ENCODE measurements at places on chromosomes 7 and 10. TPM values are rescaled to one million over a fixed set of nuclear protein-coding genes. Genes with fewer than 3 reads are reported as not detected.

- no peak for DNase-seq
Measured at GRCh38 chr10:98485959-98486358, 39.2 kb upstream of the HPS1 start.

Gene EBF3
- total RNA-seq, result 0.05 TPM

DNA sequence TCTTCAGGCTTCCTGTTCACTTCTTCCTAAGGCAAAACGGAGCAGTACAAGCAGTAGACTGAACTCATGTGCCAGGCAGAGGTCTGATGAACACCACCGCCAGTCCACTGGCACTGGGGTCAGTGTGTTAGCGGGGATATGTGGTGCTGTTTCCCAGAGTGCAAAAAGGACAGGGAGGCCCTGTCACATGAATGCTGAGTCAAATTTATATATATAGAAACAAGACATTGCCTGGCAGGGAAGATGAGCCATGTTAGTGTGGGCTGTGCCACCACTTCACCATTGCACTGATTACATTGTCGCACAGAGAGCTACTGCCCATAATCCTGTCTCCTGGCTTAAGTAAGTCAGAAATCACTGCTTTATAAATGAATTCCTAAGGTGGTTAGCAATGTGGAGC lies 122.2 kb upstream of the AMPH start:
- DNase-seq, result no peak

DNA sequence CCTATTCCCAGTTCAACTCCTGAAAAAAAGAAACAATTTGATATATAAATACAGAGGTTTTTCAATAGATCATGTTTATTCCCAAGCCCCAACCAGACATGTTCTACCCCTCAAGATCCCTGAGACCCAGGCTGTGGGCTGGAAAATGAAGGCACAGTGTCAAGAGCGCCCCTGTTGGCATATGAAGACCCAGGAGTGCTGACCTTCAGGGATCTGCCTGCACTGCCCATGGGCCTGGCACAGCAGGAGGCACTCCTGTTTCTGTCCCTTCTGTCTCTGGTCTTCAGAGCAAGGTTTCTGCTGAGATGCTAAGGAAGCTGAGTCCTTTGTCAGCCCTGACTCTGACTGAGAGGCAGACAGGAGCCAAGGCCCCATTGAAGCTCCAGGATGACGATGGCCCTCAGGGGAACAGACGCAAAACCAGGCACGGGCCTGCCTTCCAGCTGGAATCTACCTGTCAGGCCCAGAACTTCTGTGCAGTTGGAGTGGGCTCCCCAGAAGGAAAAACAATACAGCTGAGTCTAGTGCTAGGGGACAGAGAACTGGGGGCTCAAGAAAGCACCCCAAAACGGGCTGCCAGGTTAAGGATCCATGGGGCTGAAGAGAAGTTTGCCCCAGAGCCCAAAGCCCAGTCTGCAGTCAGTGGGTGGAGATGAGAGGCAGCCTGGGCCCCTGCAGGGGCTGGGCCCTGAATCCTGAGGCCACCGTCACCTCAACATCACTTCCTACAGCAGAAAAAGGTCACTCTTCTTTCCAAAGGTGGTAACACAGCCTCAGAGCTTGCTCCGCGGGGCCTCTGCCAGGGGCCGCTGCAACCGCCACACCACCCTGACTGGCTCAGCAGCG lies 6.7 kb upstream of the AIFM2 start:
- DNase-seq, result no peak

GRCh38 chr7:24912424-24912823 lies 67.6 kb downstream of the OSBPL3 start:
- DNase-seq, result no peak

Gene ASZ1
- not detected for total RNA-seq

GRCh38 chr7:1890289-1891235 lies 220.5 kb downstream of the ELFN1 start:
- no peak for DNase-seq

Gene EIF4H
- 407 TPM for total RNA-seq

Gene COL1A2
- total RNA-seq, result 237 TPM

Gene GPR22
- total RNA-seq, result not detected

GRCh38 chr10:122170802-122171201 lies 100.3 kb upstream of the BTBD16 start:
- no peak for DNase-seq

GRCh38 chr7:17099083-17099973 lies 199.1 kb upstream of the AHR start:
- peak; percentile 93 for DNase-seq

Gene HABP2
- total RNA-seq, result 28.8 TPM

GRCh38 chr10:114470956-114471905 lies 66.9 kb upstream of the AFAP1L2 start:
- DNase-seq, result peak; percentile 71

- no peak for DNase-seq
Measured at GRCh38 chr7:97865104-97865503, 7.1 kb downstream of the ASNS start.

Gene ZNF33A
- total RNA-seq, result 20.0 TPM

Gene ITGA8
- total RNA-seq, result 0.05 TPM

- DNase-seq, result no peak
Measured at GRCh38 chr7:33563651-33564050, 341.7 kb upstream of the BMPER start.

- DNase-seq, result no peak
Measured at GRCh38 chr10:22856444-22857074, 71.3 kb upstream of the ARMC3 start.

- no peak for DNase-seq
Measured at GRCh38 chr10:104332243-104333031, 5.8 kb downstream of the ITPRIP start.

DNA sequence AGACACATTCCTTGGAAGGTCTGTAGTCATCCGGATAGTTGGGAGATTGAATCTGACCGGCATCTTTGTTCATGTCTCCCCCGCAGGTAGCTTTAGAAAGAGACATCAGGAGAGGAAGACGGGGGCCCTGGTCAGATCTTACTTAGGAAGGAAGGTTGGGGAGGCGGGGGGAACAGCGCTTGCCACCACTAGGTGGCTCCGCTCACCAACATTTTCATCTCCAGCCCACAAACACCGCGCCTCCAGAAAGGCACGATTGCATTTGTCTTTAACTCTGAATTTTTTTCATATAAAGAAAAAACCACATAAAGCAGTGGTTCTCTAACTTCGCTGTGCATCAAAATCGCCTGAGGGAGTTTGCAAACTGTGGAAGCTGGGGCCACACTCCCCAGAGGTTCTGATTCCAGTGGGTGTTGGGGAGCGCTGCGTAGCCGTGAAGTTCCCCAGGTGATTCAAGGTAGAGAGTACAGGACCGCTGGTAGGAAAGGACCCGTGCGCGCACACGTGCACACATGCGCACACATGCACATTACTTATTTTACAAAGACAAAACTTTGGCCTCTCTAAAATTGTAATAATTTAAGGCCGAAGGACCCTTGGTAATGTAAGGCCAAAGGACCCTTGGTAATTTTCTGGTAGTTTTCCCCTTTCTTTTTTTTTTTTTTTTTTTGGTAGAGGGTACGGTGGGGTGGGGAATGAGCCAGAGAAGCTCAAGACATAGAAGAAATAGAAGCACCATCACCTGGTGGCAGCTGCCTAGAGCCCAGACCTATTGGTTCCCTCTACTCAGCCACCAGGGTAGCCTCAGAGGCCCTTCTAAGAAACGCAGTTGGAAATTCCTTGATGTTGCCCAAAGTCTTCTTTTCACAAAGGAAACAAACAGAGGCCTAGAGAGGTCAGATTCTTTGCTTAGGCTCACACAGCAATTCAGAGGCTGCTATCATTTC lies 37.4 kb upstream of the OPALIN start:
- DNase-seq, result peak; percentile 57

DNA sequence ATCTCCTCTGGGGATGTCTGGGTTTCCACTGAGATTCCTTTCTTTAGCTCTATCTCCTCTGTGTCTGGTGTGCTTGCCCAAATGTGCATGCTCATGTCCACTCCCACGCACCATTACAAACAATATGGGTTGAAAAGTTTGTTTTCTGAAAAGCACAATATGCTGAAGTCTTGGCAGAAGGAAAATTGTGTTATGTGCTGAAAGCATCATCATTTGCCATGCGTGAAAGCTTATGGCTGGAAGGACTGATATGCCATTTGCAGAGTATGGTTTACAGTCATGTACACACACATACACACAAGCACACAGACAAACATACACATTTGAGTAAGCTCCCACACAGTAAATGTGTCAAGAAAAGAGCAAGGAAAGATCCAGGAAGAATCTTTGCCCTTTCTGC lies 231.6 kb downstream of the SORCS3 start:
- DNase-seq, result no peak

GRCh38 chr7:125130173-125130572 lies 200.5 kb upstream of the POT1 start:
- DNase-seq, result no peak

DNA sequence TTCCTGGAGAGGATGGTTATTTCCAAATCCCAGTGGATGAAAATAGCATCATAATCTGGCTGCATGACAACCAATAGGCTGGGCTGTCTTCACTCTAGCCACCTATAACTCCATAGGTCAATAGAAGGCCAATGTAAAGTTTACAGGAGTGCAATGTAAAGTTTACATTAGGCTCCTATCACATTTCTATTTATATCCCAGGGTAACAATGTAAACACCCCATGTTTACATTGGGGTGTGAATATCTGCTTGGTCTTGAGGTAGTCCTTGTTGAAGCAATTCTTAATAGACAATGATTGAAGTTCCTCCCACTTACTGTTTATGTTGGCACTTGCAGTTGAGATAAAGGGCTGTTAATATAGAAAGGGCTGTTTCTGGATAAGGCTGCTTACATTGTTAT lies 21.5 kb downstream of the CH25H start:
- no peak for DNase-seq

DNA sequence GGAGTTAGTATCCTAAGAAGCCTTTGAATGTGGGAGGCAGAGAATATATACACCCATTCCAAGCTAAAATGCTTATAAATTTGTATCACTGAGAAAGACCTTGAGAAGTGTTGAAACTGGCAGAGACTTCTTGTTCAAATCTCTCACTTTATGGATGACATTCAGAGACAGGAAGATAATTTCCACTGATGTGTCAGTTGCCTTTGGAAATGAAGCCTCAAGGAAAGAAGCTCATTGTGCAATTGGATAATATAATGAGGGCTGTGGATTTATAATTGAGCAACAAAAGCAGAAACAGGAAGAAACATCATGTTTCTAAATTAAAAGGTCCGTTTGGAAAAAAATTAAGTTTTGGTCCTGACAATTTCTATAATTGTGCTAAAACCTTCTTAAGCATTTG lies 789.9 kb upstream of the IGFBP3 start:
- DNase-seq, result peak; percentile 43

DNA sequence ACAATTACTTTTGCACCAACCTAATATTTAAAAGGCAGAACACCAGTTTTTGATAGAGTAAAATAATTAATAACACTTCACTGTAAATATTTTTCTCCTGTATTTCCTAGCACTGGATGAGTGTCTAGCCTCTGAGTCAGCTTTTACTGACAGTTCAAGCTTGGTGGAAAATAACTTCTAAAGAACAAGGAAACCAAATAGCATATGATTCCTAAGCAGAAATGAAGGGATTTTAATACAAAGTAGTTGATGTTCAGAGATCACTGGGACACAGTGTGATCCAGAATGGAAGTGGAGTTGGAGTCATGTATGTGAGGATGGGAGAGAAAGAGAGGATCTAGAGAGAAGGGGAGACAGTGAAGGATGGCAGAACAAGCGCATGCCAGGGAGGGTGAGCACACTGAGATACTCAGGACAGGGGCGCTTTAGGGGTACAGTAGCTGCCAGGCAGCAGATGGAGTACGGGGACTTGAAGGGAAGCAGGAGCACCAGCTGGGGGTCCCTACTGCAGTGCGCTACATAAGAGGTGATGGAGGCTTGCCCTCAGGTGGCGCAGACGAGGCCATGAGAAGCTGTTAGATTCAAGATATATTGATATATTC lies 117.9 kb upstream of the KLF6 start:
- peak; percentile 90 for DNase-seq

- DNase-seq, result no peak
Measured at GRCh38 chr7:130622866-130623265, 45.7 kb downstream of the COPG2 start.

- DNase-seq, result no peak
Measured at GRCh38 chr7:125654076-125654475, 724.5 kb upstream of the POT1 start.

GRCh38 chr10:35353805-35354204 lies 17.5 kb downstream of the CCNY start:
- DNase-seq, result no peak

DNA sequence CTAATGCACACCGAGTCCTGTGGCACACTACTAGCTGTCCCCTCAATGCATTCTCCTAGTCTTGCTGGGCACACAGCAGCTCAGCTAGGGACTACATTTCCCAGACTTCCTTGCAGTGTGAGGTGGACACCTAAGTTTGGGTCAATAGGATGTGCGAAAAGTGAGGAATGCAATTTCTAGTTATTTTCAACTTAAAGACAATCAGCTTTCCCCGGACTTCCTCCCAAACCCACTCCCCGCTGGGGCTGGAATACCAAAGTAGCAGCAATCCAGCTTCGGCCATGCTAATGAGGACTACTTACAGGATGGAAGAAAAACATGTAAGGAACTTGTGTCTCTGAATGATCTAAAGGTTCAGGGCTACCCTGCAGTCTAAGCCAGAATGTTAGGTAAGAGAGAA lies 286.4 kb upstream of the LRRN3 start:
- DNase-seq, result no peak

GRCh38 chr7:91767820-91768219 lies 112.7 kb downstream of the MTERF1 start:
- DNase-seq, result no peak

- peak; percentile 37 for DNase-seq
Measured at GRCh38 chr10:86594535-86594934, 59.8 kb upstream of the OPN4 start.

DNA sequence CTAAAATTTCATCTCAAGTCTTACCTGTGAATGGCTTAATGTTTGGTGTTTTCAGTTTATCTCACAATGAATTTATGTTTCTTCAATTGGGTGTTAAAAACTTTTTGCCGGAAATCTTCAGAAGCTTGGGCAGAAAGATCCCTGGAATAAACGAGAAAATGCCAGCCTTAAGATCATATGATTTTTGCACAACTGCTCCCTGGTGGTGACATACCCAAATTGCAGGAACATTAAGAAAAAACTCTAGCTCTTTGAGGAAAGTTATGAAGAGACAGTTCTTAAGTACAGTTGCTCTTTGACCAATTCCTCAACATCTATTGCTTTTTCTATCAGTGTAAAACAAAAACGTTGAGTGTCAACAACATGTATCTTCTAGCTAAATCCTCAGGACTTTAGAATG lies 48.2 kb upstream of the CREB5 start:
- no peak for DNase-seq

Gene EBLN1
- total RNA-seq, result not detected

Gene TSPAN15
- 56.6 TPM for total RNA-seq

Gene C10orf53
- total RNA-seq, result not detected

DNA sequence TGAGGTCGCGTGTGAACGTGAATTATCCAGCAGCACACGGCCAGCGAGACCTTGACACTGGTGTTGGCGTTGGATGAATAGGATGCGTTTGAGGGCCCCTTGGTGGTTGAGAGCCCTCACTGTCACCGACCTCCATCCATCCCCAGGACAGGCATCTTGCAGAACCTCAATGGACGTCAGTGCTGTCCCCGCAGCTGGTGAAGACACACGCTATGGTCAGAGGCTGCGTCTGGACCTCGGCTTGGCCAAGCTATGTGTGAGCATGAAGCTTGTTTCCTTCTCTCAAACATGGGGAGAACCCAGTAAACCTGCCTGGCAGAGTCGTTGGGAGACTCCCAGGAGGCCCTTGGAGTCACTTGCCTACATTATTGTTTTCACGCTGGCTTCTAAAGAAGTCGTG lies 229.2 kb downstream of the ADARB2 start:
- DNase-seq, result no peak

All from renal cortical epithelial cell (primary cell).